ENCODE measurements at places on chromosomes 12 and 14.

DNA sequence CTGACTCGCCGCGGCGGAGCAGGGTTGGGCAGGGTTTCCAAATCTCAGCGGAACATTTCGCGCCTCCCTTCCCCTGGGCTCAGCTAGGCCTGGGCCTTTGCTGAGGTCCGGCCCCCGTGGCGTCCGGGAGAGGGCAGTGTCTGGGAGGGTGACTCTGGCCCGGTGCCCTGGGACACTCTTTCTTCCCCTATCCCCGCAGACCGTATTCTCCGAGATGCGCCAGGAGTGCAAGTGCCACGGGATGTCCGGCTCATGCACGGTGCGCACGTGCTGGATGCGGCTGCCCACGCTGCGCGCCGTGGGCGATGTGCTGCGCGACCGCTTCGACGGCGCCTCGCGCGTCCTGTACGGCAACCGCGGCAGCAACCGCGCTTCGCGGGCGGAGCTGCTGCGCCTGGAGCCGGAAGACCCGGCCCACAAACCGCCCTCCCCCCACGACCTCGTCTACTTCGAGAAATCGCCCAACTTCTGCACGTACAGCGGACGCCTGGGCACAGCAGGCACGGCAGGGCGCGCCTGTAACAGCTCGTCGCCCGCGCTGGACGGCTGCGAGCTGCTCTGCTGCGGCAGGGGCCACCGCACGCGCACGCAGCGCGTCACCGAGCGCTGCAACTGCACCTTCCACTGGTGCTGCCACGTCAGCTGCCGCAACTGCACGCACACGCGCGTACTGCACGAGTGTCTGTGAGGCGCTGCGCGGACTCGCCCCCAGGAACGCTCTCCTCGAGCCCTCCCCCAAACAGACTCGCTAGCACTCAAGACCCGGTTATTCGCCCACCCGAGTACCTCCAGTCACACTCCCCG lies 3.0 kb downstream of the WNT1 start:
- DNase-seq: peak; percentile 80

- DNase-seq: no peak
These were observed 680.8 kb downstream of the BCL11B start for GRCh38 chr14:98591161-98591560.

DNA sequence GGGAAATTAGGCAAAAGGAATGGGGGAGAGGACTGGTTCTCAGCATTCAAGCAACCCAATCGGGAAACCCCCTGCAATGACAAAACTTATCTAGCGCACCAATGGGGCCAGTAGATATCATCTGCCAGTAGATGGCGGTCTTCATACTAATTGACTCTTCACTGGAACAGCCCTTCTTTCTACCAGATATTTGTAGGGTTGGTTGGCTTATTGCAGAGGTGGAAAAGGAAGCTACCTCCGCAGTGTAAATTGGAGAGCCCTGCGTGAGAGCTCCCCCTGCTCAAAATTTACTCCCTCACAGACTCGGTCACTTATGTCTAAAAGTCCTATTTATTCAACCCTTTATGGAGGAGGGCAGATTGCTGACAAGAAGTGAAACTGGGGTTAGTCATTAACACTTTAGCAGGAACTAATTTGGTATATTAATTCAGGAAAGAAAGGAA lies 166.1 kb upstream of the CCND2 start:
- peak; percentile 81 for DNase-seq

GRCh38 chr14:79150226-79150625 lies 980.1 kb downstream of the NRXN3 start:
- no peak for DNase-seq

- no peak for DNase-seq
These were observed 401.8 kb downstream of the PDZRN4 start for GRCh38 chr12:41589878-41590277.

GRCh38 chr14:22481546-22481945 lies 107.5 kb downstream of the DAD1 start:
- no peak for DNase-seq

DNA sequence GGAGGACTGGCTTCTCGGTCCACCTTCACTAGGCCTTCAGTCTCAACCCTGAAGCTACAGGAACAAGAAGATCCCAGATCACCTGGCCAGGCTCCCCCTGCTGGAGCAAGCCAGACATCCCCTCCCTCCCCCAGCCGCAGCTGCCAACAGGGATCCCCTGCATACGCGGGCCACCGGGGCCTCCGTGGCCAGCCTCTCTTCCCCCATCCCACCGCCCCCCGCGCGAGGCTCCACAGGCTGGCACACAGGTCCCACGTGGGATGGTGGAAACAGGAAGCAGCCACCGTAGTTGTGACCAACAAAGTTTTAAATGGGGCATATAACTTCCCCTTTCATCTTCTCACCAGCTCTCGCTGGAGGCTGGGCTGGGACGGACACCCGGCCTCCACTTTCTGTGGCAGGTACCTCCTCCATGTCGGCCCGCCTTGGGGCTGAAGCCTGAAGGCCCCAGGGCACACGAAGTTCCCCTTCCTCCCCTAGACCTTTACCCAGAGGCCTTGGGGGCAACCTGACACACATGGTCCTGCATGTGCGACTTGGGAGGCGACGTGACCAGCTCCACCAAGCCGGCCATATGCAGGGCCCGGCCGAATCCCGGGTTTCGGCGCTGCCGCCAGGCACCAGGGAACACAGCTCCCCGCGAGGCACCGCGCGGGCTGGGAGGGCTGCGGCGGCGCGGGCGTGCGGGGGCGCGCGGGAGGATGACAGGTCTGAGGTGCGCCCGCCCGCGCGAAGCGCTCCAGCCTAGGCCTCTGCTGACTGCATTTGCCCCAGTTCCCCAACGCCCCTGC lies 44.4 kb upstream of the PNMA1 start:
- peak; percentile 92 for DNase-seq

DNA sequence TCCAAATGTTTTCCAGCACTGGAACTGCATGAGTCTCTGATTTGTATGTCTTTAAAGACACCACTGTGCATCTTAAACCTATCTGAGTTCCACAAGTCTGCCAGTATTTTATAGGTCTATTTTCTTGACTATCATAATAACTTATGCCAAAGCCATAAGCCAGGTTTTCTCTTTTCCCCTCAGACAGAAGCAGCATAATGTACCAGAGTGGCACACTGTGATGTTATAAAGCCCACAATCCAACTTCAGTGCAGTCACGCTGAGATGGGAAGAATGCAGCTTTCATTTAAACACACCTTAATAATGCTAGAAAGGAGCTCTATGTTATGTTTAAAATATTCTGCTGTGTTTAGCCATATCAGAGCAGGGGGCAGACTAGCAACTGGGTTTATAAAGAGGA lies 923.3 kb downstream of the DIO2 start:
- no peak for DNase-seq

DNA sequence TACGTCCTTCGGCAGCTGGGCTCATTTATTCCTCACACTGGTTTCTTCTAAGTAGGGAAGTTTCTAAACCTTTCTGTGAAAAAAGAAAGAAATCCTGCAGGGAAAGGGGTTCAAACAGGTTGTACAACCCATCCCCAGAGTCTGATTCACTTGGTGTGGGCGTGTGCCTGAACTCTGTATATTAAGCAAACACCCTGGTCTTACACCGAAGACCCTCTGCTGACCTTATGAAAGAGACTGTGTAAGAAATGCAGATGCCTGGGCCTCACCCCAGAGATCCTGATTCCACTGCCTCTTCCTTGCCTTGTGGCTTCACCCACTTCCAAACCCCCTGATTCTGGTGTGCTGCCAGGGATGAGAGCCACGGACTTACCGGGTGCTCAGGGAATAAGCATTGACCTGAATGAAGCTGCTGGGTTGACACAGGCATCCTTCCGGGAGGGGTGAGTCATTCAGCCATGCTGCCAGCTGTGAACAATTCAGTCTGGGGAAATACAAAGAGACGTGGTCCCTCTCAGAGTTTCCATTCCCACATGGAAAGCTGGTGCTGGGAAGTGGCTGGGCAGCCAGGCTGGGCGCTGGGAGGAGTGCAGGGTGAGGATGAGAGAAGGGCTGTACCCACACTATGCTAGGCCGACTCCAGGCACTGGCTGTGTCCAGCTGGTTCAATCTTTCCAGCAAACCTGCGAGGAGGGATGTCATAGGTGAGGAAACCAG lies 26.5 kb upstream of the ACTN1 start:
- peak; percentile 34 for DNase-seq

GRCh38 chr14:33985242-33985641 lies 34.4 kb upstream of the EGLN3 start:
- no peak for DNase-seq

GRCh38 chr12:57734591-57734990 lies 4.0 kb downstream of the AGAP2 start:
- no peak for DNase-seq

DNA sequence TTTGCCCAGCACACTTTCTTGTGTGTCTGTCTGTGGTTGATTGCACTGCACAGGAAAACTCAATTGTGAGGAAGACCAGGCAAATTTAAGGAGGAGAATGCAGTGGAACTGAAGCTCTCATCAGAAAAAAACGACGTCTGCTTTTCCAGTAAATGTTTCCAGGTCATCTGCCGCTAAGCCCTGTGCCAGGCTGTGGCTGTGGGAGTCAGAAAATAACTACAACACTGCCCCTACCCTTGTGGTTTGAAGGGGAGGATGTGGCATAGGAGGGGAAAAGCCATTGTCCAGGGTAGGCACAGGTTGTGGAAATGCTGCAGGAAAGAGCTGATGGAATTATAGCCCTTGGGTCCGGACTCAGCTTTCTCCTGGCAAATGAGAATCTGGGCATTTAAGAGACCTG lies 259.7 kb upstream of the TMEM132C start:
- DNase-seq: no peak

DNA sequence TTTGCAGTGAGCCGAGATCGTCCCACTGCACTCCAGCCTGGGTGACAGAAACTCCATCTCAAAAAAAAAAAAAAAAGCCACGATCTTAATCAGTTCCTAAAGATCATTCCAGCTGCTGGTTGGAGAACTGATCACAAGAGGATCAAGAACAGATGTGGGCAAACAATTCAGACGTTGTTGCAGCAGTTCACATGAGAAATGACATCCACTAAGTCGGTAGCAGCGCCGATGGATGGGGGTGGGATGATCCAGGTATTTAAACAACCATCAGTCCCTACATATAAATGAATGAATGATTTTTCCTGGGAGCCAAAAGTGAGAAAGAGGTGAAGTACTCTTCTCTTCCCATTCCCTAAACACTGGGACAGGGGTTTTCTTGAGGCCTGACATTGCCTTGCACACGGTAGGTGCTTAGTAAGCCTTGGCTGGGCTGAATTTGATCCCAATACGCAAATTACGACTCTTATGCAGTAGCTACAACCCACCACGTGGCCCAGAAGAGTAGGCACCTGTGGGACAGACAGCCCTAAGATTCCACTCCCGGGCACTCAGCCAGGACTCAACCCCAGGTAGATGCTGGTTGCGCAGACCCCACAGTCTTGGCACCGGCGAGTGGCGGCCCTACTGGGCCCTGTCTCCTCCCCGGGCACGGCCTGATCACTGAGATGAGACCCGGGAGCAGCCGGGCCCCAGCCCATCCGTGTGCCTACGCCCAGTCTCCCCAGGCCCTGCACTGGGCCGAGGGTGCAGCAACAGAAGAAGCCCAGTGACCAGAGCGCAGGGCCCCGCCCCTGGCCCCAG lies 565 bp downstream of the SPRYD3 start:
- DNase-seq: no peak

GRCh38 chr12:25501549-25501948 lies 51.5 kb downstream of the LMNTD1 start:
- DNase-seq: no peak

DNA sequence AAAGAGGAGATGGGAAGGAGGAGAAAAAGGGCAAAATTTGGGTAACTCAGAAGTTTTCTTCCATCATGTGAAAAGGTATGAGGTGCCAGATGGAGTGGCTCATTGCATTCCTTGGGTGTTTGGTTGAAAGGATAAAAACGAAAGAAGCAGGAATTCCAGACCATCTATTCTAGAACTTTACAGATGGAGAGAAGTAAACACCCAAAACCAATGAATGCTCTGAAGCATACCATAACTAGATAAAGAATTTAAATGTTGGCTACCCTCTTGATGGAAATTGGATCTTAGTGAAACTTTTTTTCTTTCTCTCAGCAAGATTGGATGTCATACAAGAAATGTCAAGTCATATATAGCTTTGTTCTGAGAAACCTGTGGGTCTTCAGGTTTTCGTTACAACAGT lies 175.6 kb upstream of the FAR2 start:
- DNase-seq: no peak

DNA sequence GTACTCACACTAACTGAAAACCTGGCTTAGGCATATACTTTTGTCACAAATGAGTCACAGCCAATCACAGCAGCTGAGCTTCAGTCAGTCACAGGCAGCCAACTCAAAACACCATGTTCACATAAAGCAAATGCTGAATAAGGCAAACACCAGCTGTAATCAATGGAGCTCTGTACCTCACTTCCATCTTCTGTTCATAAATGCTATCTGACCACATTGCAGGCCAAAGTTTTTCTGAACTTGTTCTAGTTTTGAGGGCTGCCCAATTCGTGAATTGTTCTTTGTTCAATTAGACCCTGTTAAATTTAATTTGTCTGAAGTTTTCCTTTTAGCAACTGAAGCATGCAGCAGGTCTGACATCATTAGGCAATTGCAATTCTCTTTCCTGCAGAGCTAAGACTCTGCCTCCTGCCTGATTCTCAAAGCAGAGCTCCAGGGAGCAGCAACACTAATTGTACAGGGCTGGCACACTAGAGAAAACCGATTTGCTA lies 129.9 kb downstream of the WIF1 start:
- DNase-seq: no peak

DNA sequence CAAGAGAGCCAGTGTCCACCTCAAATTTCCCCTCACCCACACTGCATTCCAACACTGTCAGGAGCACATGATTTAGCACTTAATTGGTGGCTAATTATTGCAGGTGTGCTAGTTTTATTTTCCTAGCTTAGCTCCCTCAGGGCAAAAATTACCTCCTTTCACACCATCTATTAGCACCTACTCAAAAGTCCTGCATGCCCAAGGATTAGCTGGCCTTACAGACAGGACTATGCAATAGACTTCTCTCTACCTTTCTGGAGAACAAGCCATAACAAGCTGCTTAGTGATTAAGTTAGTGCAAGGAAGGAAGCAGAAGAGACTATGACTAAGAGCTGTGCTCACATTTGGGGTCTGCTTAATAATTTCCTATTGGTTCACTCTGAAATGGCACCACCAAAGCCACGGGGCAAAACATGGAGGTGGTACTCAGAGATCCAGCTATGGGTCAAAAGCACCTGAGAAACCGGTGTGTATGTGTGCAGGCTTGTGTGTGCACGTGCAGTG lies 69.5 kb downstream of the STON2 start:
- no peak for DNase-seq

DNA sequence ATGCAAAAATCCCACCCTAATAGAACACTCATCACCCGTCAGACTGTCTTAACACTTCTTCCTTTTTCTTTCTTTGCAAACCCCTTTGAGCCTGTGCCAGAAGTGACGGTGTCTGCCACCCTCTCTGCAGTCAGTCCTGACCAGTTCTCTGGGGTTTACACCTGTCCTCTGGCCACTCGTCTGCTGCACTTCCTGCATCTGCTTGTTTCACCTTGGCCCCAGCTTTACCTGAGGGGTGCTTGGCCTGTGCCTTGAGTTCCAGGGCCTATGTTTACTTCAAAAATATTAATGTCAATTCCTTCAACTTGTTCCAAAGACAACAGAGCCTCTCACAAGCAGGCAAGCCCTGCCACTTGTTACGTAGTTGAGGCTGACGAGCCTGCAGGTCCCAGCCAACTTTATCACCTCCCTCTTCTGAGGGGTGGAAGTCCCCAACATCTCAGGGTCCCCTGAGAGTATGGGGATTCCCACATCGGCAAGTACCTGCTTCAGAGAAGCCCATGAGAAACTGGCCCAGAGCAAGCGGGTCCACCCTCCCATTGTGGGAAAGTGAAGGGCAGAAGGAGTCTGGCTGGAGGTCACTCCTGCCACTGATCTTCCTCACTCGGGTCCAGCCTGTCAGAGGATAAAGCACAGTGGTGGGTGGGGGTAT lies 205.4 kb downstream of the DAD1 start:
- no peak for DNase-seq

All from suppressor macrophage (primary cell).